Activated CD4-positive, CD25-positive, alpha-beta regulatory T cell treated with anti-CD3 and anti-CD28 coated beads, Interleukin-2, amount 50 U/mL, for 72 hours (primary cell): ENCODE measurements at places on chromosomes 12 and 14.

DNA sequence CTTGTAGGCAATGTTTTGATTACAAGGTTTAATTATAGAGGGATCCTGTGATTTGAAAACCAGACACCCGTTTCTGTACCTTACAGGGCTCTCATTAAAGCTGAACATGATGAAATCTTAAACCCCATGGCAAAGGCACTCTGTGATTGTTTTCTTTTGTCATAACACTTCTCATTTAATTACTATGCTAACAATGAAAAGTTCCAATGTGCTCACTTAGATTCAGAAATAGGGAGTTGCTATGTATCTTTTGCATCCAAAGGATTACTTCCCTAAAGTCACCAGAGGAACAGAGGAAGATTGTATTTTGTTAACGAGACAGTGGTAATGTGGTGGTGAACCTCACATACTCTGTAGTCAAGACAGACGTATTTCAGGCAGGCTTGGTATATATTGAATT lies 81.5 kb upstream of the MYF6 start:
- DNase-seq, result no peak

DNA sequence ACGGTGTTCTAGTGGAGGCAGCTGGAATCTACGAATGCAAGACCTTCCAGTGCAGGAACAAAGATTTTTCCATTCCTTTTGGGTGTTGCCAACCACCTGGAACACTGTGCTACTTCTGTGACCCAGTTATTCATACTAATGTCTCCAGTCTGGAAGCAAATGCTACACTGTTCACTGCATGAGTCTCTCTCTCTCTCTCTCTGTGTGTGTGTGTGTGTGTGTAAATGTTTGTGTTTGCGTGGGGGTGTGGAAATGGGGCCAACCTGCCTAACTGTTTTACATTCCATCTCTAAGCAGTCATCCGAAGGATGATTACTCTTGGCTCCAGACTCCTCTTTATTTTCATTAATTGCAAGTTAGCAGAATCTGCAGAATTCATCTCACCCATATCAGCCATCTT lies 29.9 kb upstream of the YBX3 start:
- DNase-seq, result no peak

DNA sequence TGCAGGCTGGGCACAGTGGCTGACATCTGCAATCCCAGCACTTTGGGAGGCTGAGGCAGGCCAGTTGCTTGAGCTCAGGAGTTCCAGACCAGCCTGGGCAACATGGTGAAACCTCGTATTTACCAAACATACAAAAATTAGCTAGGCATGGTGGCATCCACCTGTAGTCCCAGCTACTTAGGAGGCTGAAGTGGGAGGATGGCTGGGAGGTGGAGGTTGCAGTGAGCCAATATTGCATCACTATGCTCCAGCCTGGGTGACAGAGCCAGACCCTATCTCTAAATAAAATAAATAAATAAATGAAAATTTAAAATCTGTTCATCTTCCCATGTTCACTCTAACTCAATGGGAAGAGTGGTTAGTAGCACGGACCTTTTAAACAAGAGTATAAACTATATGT lies 71.2 kb downstream of the ELK3 start:
- DNase-seq, result no peak

GRCh38 chr14:77980475-77981321 lies 180.8 kb downstream of the ADCK1 start:
- no peak for DNase-seq

- DNase-seq, result no peak
Measured at GRCh38 chr12:66049538-66050282, 80.8 kb downstream of the LLPH start.

- no peak for DNase-seq
Measured at GRCh38 chr12:2039034-2039433, 13.8 kb upstream of the CACNA1C start.
